Brain pericyte (primary cell): ENCODE measurements at places on chromosomes 13 and 19.

DNA sequence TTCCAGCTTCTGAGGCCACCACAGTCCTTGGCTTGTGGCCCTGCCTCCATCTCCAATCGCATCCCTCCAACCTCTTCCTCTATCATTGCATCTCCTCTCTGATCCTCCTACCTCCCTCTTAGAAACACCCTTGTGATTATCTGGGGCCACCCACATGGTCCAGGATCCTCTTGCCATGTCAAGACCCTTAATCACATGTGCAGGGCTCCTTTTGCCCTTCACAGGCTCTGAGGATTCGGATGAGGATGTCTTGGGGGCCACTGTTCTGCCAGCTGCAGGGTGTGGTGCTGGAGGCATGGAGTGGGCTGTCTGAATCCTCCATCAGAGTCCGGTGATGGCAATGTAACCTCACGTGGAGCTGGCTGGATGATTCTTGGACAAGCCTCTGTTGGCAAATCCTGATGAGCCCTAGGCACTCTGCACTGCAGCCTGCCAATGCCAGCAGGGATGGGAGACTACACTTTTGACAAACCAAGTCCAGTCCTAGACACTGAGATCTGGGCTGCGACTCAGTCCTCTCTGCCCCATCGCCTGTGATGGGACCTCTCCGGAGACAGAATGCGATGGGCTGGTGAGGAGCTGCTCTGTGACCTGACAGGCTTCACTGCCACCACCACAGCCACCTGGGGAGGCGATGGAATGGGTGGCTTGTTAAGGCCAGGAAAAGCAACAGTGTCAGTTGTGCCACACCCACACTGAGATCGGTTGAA lies 61.2 kb downstream of the CCDC70 start:
- no peak for DNase-seq

DNA sequence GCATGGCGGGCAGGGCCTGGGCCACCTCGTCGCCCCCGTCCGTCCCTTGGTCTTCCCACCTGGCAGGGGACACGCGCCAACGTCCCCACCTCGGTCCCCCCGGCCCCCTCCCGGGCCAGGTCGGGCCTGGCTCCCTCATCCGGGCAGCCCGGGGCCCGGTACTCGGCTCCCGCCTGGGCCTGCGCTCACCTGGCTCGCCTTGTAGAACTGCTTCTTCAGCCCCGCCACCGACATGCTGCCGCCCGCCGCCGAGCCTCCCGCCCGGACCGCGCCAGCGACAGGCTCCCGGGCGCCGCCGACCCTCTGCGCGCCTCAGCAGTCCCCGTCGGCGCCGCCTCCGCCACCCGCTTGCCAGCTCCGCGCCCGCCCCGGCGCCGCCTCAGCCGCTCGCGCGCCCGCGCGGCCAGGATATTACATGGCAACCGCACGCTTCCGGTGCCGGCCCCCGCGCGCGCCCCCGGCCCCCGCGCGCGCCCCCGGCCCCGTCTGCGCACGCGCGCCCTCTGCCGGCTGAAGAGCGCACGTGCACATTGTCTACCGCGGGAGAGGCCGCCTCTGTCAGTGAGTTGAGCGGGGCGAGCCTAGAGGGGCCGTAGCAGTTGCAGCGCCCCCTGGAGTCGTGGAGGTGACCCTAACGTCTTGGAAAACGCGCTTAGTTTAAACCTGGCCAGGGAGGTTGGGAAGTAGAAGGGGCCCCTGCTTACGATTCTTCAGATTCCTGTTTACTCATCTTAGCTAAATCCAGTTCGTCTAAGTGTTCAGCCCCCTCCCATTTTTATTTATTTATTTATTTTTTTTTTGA lies at the start of gene SH3GL1:
Gene SH3GL1 (minus strand): TSS at position 413 of the 802 bp plus-strand sequence. CDS start 179 bp downstream, at position 234.
- peak; percentile 67 for DNase-seq

- no peak for DNase-seq
Measured at GRCh38 chr13:39105110-39105509, 66.9 kb downstream of the NHLRC3 start.

- DNase-seq: no peak
Measured at GRCh38 chr19:51317376-51317775, 5.9 kb downstream of the IGLON5 start.

DNA sequence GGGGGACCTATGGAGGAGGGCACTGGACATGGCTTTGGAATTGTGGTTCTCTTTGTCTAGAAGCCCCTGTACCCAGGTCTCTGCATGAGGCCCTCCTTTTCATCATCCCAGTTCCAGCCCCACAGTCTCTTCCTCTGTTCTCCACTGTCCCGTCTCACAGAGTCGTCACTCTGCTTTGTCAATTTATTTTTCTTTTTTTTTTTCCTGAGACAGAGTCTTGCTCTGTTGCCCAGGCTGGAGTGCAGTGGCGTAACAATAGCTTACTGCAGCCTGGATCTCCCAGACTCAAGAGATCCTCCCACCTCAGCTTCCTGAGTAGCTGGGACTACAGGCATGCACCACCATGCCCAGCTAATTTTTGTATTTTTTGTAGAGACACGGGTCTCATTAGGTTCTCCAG lies 619 bp upstream of the EXOC3L2 start:
- DNase-seq: no peak

GRCh38 chr19:3576696-3577443 lies 4.1 kb downstream of the HMG20B start:
- no peak for DNase-seq

GRCh38 chr13:111409413-111409812 lies 89.0 kb downstream of the TEX29 start:
- no peak for DNase-seq

GRCh38 chr13:31394506-31394905 lies 194.7 kb downstream of the B3GLCT start:
- no peak for DNase-seq

DNA sequence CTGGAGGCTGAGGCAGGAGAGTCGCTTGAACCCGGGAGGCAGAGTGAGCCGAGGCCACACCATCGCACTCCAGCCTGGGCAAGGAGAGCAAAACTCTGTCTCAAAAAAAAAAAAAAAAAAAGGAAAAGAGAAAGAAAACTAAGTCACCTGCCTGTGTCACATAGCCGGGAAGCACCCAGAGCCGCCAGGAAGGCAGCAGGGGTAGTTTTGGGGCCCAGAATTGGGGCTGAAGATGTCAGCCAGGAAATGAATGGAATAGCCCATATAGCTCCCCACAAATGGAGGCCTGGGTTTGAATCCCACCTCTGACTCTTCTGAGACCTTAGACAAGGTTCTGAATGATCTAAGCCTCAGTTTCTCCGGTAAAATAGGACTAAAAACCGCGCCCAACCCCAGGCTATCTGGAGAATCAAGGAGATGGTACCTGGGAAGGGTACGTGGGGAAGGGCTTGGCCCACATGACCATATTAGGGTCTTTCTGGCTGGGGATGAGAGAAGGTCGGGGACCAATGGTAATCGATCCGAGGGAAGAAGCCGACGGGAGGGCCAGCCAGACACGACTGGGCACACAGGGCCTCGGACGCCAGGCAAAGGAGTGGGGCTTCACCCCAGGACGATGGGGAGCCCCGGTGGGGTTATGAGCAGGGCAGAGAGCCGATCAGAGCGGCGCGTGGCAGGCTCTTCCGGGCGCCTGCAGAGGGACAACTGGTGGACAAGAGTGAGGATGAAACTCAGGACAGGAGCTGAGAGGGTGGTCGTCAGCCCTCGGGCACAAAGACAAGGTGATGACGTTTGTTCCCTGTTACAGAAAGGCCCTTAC lies 14.4 kb downstream of the CCDC124 start:
- no peak for DNase-seq

- DNase-seq: no peak
Measured at GRCh38 chr19:10789866-10790265, 46.1 kb downstream of the TMED1 start.

DNA sequence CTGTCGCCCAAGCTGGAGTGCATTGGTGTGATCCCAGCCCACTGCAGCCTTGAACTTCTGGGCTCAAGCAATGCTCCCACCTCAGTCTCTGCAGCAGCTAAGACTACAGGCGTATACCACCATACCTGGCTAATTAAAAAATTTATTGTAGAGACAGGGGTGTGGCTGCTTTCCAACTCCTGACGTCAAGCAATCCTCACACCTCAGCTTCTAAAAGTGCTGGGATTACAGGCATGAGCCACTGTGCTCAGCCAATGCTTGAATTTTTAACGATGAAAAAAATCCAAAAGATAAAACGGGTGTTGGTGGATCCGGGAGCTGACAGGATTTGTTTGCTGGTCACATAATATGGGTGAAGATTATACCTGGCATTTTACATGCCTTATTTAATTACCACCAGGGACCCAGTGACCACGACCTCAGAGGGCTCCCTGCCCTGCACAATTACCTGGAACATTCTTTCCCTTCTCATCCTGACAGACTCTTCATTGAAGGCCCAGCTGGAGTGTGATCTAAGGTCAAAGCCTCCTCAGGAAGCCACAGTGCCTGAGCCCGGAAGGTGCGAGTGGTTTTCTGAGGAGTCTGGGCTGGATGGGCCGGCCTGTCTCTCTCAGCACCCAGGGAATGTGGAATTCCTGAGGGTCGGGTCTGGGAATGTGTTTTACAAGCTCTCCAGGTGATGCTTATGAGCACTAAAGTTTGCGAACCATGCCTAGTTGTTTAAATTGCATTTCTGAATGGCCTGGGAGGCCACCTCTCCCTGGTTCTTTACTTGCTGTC lies 193.3 kb downstream of the USP12 start:
- DNase-seq: no peak
